ENCODE measurements at places on chromosomes 5 and 9. TPM values are rescaled to one million over a fixed set of nuclear protein-coding genes. Genes with fewer than 3 reads are reported as not detected.

The PLCXD3 gene
- total RNA-seq = not detected

The FABP6 gene
- not detected for total RNA-seq

The CDH6 gene
- 792 TPM for total RNA-seq

The FNBP1 gene
- total RNA-seq = 62.2 TPM

The MTX3 gene
- 12.7 TPM for total RNA-seq

The IL5 gene
- total RNA-seq = not detected

The UBTD2 gene
- total RNA-seq = 48.0 TPM

The FBXL7 gene
- 28.4 TPM for total RNA-seq

The PCDHGC5 gene
- total RNA-seq = 1.4 TPM

The FAM163B gene
- not detected for total RNA-seq

The EQTN gene
- total RNA-seq = not detected

The PTGS1 gene
- 3.1 TPM for total RNA-seq

The B4GALT1 gene
- 39.1 TPM for total RNA-seq

The SLC2A6 gene
- total RNA-seq = 8.0 TPM

The NEUROG1 gene
- total RNA-seq = not detected

The FBLL1 gene
- 3.8 TPM for total RNA-seq

The PLAC8L1 gene
- 1.4 TPM for total RNA-seq

The C5 gene
- total RNA-seq = 7.6 TPM

The IRX2 gene
- total RNA-seq = 17.1 TPM
